ENCODE measurements at places on chromosomes 12 and 14. TPM values are rescaled to one million over a fixed set of nuclear protein-coding genes. Genes with fewer than 3 reads are reported as not detected.

DNA sequence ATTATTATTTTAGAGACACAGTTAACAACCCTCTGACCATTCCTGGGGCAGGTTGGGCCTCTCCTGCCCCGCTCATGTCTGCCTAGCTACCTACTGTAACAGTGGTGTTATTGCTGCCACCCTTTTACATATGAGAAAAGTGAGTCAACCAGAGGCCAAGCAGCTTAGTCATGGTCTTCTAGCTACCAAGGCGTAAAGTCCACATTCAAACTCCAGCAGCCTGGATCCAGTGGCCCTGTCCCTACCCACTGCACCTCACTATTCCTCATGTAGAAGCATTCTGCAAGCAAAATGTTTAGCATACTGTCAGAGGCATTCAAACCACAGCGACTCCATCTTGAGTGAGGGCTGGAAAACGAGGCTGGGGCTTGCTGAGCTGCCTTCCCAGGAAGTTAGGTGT, 95.8 kb downstream of the SLC15A4 start:
- no peaks in the 10 kb centered on the region for H3K4me1 ChIP-seq
- no peak overlapping the region for H3K27ac ChIP-seq
- H3K4me3 ChIP-seq: no peak overlapping the region
- peaks cover 4% of the 10 kb centered on the region for H3K27me3 ChIP-seq

DNA sequence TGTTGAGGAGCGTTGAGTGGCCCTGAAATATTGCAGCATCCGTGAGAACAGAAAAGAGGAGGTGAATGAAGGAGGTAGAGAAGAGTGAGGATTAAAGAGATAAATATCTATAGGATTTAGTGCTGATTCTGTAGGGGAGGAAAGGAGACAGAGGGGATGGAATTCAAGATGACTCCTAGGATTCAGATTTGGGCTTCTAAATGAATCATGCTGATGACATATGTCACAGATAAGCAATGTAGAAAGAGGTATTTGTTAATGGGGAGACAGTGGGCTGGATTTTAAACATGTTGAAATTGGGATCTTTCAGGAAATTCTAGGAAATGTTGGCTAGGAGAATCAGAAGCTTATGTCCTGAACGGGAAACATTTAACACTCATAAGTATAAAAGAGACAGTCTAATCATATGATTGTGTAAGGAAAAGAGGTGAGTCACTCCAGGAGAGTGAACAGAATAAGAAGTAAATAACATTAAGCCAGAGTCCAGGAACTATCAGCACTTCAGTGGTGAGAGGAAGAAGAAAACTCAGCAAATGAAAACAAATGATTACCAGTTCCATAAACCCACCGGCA, 58.1 kb upstream of the DIO2 start:
- H3K4me3 ChIP-seq: no peak overlapping the region
- no peak for DNase-seq
- H3K27me3 ChIP-seq: no peaks in the 10 kb centered on the region
- no peaks in the 10 kb centered on the region for H3K4me1 ChIP-seq
- H3K27ac ChIP-seq: no peak overlapping the region

GRCh38 chr12:72836194-72836593, 564.0 kb downstream of the TRHDE start:
- H3K27ac ChIP-seq: no peak overlapping the region
- H3K4me3 ChIP-seq: no peak overlapping the region
- H3K27me3 ChIP-seq: no peaks in the 10 kb centered on the region
- no peaks in the 10 kb centered on the region for H3K36me3 ChIP-seq

A2M gene
- total RNA-seq: 1,832 TPM

PLCZ1 gene
- total RNA-seq: not detected

IL26 gene
- not detected for total RNA-seq
